ENCODE measurements at places on chromosomes 5 and 9.

DNA sequence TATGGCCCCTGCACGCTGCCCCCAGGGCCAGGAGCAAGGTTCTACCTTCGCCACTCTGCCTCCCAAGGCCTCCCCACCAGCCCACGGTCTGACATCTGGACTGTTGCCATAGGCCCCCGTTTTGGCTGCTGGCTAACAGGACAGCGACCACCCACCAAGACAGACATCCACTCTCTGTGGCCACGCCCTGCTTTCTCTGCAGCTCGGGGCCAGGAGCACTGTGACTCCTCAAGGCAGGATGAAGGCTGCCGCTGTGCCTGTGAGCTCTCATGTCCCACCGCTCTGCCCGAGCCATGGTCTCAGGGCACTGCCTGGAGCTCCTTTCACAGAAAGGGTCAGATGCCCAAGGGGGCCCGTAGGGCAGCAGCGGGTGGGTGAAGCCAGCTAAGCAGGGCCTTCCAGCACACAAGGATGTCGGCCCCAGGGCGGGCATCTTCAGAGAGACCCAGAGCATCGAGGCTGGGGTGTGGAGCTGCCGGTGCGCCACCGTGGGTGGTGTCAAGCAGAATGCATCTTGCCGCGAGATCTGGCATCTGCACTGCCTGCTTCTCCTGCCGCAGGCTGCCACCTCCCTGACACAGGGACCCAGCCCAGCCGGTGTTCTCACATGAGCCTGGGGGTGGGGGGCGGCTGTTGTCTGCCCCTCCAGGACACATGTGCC is 92.2 kb upstream of the ADAMTS2 start:
- no peak for DNase-seq

DNA sequence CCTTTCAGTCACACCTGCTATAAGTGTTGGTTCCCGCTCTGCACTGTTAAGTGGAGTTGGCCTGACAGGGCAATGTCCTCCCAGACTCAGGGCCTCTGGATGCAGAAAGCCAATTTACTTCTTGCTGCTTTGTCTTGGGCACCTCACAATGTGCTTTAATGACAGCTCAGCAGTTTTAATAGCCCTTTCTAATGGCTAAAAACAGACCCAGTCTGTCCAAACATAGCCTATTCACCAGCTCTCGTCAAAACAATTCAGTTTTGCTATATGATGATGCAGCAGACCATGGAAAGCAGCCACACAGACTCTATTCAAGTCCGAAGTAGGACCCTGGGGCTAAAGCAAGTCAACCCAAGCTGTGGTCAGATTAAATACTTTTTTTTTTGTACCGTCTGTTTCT is 529.1 kb upstream of the SEMA6A start:
- DNase-seq, result no peak

GRCh38 chr5:57225553-57225952 is 51.7 kb downstream of the GPBP1 start:
- DNase-seq, result no peak

DNA sequence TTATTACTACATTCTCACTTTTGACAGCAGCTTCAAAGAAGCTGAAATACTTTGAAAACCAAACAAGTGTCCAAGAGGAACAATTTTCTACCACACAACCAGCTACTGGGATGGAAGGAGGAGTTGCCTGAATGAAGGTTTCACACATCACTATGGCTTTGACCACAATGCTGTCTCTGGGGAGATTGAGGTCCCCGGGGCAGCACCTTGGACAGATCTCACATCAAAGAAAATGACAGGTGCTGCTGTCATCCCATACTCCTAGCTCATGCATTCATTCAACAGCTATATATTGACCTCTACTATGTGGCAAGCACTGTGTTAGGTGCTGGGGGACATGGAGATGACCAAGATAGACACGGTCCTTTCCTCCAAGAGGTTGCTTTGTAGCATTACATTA is 233.2 kb upstream of the RASEF start:
- DNase-seq, result no peak

- no peak for DNase-seq
Observed at GRCh38 chr5:81924442-81924841, 47.4 kb upstream of the ATG10 start.

GRCh38 chr9:132412089-132412488 is 2.1 kb downstream of the CFAP77 start:
- DNase-seq, result no peak

DNA sequence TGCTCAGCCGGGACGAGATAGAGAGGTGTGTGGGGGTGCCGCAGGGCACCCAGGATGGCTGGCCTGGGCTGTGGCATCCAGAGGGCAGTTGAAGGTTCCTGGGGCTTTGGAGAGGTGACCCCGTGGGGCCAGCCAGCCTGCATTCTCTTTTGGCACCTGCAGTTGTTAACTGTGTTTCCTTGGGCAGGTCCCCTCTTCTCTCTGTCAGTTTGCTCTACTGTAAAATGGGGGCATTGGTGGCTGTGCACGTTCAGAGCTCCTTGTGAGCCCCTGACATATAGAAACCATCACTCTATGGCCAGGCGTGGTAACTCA is 8.5 kb downstream of the ZDHHC12 start:
- no peak for DNase-seq

GRCh38 chr9:31808766-31809165 is 575.7 kb upstream of the ACO1 start:
- no peak for DNase-seq

DNA sequence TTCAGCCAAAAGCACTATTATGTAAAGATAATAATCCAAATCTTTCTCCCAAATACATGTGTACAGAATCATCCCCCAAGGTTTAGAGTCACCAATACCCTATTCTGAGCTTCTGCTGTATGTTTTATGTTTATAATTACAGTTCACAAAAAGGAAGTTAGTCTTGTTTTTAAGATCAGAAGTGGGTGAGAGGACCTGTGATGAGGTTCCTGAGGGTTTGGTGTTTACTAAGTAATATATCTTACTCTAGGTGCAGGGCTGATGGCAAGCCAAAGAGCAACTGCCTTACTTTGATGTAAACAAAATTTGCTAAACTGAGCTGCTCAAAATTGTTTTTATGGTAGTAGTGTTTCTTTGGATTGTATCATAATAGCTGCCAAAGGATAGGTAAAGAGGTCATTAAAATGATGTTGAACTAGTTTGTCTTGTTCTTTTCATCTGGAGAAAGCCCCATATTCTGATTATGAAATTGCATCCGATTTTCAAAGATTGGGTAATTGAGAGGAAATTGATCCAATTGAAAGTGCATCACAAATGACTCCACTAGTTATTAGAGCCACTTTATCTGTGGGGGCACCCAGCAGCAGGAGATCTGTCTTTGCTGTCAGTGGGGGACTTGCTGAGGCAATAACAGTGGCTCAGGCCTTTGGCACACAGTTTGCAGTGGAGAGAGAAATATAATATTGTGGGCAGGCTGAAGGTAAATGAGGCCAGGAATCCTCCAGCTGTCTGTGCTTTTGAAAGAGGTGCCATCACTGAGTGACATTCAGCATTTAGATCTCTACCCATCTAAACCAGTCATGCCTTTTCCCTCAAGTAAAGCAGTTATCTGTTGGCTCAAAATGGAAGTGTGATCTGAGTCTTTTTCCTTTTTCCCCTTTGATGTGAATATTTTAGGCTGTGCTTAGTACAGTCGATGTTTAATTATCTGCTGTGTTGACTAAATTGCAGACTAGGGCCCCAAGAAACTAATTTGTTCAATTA is 14.1 kb downstream of the TRIM32 start:
- no peak for DNase-seq

- no peak for DNase-seq
Observed at GRCh38 chr9:90142580-90142979, 500.0 kb downstream of the DIRAS2 start.

GRCh38 chr9:127762111-127762676 is 16.3 kb downstream of the SH2D3C start:
- DNase-seq, result no peak

DNA sequence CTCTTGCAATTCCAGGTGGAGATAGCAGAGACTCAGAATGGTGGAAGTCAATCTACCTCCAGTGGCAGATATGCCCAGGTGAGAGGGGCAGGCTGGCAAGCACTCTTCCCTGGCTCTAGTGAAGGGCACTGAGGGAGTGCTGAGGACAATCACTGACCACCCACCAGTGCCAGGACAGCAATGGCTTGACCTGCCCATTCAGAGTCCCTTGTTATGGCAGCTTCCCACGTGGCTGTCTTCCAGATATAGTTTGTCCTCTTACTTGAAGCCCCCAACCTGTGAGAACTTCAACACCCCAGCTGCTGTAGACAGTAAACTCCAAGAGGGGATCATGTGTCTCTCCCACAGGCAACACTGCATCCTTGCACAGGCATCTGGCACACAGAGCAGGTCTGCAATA is 104.7 kb downstream of the LHFPL2 start:
- DNase-seq, result no peak

- no peak for DNase-seq
Observed at GRCh38 chr9:124149992-124150391, 107.8 kb upstream of the NEK6 start.

GRCh38 chr9:85421641-85422040 is 320.1 kb downstream of the AGTPBP1 start:
- DNase-seq, result no peak

DNA sequence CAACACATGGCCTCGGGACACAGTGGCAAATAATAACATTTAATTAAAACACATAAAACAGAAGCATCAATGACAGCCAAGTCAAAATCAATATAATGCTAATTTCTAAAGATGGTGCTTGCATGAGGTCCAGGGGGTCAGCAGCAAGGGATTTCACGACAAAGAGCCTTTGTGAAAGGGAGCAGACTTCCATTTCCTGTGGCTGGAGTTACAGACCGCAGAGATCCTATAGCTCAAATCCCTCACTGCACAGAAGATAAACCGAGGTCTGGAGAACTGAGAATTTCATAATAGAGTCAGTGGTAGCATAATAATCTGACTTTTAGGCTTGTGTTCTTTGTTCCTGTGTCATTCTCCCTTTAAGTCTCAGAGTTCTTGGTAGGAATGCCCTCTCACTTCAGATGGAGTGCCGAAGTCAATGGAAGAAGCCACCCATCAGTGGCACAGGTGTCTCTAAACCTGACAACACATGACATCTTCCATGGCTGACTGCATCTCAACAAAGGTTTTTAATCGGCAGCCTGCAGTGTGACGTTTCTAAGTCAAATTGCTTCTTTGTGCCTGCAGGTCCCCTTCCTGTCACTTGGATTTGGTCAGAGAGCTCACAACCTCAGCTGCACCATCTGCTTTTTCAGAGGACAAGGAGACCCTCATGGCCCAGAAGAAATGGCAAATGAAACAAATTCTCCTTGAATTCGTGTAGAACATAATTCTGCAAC is 67.4 kb downstream of the CARTPT start:
- no peak for DNase-seq

DNA sequence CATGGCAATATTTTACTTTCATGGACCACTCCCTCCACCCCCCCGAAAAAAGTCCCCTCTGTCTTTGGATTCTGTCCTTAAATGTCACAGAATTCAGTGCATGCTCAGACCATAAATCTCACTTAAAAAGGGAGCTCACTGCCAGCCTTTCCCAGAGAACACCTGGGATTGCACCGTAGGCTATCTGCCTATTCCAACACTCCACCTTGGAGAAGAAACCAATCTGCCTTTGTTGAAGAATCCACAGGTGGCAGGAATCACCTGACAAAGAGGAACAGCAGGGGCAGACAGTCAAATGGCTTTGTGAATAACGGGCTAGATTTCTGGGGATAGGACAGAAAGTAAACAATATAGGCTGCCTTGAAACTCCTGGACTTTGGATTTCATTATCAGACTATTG is 306.7 kb upstream of the BRINP1 start:
- DNase-seq, result no peak

- DNase-seq, result no peak
Observed at GRCh38 chr5:133873449-133873848, 95.0 kb downstream of the C5orf15 start.

DNA sequence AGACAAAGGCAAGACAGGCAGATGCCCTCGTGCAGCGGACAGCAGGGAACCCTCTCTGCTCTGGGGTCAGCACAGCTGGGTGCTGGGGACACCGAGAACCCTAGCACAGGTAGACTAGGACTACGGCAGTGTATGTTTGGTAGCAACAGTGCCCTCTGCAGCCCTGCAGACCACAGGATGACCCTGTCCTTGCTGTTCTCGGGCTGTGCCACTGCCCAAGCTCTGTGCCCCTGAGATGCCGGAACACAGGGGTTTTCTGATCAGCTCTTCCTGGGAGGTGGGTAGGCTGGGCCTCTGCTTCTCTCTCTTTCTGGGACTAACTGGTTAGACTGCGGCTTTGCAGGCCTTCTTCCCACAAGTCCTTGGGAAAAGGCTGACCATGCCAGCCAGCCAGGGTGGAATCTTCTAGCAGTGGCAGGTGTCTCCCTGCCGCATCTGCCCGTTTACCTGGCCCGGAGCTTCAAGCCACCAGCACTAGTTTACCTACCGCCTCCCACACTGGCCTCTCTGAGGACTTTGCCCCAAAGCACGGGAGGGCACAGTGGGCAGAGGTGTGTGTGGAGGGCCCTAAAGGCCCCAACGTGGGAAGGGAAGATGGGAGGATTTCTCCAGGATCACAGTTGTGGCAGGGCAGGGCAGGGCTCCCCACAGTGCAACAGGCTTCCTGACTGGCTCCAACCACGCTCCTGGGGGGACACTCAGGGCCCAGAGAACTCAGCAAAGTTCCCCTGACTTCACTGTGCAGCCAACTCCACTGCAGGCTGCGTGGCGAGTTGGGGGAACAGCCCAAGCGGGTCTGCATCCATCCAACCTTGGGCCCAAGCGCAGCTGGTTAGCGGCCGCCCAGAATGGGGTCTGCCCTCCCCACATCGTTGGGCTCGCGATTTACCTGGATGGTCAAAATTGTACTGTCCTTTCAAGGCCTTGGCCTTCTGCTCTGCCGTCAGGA is 1.2 kb downstream of the UCK1 start:
- DNase-seq, result no peak

DNA sequence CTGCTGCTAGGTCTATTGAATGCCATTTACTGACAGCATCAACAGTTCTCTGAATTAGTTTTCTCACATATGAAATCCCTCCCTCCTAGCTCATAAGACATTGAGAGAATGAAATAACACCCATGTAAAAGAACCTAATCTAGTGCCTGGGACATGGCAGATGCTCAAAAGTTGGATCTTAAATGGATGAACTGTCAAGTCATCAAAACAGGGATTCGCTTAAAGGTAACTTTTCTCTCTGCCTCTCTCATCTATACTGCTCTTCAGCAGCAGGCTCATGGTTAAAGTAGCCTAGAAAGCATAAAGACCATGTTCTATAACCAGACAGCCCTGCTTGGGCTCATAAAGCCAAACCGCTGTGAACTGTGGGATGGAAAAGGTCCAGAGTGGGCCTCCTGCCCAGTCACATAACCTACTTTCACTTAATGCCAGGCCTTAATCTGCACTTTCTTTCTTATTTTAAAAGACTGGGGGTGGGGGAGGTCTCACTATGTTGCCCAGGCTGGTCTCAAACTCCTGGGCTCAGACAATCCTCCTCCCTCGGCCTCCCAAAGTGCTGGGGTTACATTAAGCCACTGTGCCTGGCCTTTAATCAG is 3.7 kb downstream of the TMEM245 start:
- DNase-seq, result no peak

DNA sequence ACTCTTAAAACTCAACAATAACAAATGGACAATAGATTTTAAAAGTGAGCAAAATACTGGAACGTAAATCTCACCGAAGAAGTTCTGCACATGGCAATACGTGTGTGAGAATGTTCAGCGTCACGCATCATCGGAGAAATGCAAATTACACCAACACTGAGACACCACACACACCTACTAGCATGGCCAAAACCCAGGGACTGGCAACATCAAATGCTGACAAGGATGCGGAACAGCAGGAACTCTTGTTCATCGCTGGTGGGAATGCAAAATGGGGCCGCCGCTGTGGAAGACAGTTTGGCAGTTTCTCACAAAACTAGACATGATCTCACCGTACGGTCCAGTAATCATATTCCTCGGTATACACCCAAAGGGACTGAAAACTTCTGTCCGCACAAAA is 21.6 kb upstream of the CLPTM1L start:
- no peak for DNase-seq

All from suprapubic skin (tissue), 4 donors.